Suprapubic skin (tissue), 4 donors: ENCODE measurements at places on chromosomes 2 and 18. TPM values are rescaled to one million over a fixed set of nuclear protein-coding genes. Genes with fewer than 3 reads are reported as not detected.

DNA sequence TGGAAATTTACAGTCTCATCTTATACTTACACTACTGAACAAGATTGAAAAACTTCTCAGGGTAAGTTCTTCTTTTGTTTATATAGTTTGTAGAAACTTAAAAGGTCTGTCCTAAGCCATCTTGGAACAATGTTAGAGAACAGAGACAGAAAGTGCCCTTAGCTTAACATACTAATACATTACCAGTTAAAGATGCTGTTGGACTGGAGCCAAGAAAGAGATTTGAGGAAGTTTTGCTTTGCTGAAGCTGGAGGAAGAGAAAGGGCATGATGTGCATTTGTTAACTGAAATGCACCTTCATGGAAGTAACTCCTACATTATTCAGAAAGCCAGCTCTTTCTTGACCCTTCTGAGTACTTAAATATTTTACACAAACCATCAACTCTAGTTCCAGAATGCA is 66.5 kb upstream of the TNFRSF11A start:
- no peak for DNase-seq

- peak; percentile 44 for DNase-seq
Observed at GRCh38 chr2:72026819-72027425, 120.7 kb downstream of the CYP26B1 start.

DNA sequence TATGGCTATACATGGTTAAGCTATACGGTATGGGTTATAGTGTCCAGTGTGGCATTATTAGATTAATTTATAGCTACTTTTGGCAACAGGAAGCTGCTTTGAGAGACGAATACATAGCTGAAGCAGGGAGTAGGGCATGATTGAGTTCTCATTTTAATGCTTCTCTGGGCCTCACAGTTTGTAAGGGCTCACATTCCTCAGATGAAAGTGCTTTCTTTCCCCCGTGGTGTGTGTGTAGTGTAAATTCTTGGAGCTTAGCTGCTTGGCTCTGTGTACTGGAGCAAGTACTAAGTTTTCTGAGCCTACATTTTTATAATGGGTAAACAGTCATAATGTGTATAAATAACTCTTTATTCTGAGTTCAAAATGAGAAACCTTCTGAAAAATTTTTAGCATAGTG is 173.7 kb downstream of the PTPRM start:
- no peak for DNase-seq

The NEU2 gene
- total RNA-seq, result 6.2 TPM

GRCh38 chr18:68640861-68641260 is 74.0 kb downstream of the TMX3 start:
- DNase-seq, result no peak

DNA sequence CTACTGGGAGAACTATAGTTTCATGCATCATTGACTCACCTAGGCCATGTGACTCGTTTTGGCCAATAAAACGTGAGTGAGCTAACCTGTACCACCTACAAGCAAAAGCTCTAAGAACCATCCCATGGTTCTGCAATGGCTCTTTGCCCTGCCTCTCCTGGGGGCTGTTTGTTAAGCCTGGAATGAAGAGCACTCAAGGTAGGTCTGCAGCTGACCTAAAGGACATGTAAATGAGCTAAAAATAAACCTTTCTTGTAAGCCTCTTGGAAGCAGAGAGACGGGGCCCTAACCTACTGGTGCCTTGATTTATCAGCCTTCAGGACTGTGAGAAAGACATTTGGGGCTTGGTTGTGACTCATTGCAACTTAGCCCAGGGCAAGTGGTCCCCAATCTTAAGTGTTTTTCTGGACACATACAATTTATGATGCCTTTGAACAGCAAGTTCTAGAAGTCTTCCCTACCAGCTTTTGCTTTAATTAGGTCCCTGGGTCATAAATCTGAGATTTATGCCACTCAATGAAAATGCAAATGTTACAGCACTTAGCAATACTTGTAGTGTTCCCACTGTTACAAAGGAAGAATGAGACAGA is 107.4 kb downstream of the OSBPL6 start:
- no peak for DNase-seq

DNA sequence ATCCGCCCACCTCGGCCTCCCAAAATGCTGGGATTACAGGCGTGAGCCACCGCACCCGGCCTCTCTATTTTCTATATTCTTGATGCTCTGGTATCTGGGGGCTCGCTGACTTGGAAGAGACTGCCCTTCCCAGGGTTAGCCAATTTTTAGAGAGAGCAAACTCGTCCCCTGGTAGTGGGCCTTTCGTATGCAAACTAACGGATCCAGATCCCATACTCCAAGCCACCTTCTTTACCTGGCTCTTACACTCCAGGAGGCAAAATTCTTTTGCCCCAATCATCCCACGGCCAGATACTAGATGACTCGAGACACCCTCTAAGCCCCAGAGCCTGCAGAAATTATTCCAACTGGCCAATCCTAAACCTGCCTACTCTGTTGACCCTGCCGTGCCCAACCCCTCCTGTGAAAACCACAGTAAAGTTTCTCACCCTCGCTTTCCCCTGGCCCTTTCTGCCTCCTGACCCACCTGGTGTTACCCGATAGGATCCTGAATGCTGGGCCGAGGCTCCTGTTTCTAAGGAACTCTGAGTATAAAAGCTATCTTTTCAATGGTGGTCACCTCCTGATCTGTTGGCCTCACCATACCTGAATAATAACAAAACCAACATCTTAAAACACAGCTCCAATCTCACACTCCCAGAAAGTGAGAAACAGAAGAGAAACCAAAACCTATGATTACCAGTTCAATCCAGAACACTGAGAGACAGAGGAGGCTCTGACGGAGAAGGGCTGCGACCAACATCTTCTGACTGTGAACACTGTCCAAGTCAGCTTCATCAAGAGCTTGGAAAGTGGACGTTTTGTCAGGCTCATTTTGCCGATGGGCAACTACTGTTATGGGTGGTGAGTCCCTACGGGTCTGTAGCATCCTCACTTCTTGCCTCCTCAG is 57.6 kb upstream of the ZNF532 start:
- no peak for DNase-seq

GRCh38 chr18:37604032-37604431 is 38.4 kb upstream of the CELF4 start:
- DNase-seq, result no peak

GRCh38 chr18:46071653-46072375 is at the start of gene PSTPIP2:
TSS of gene PSTPIP2 (minus strand) at chr18:46072260. CDS start at chr18:46072188, 72 bp downstream.
- DNase-seq, result peak; percentile 76

The DQX1 gene
- 6.5 TPM for total RNA-seq

The MARCO gene
- 9.1 TPM for total RNA-seq

The ITPRIPL1 gene
- 2.6 TPM for total RNA-seq

- peak; percentile 35 for DNase-seq
Observed at GRCh38 chr2:8633735-8634313, 48.0 kb upstream of the ID2 start.

- no peak for DNase-seq
Observed at GRCh38 chr2:69380072-69380917, 6.7 kb downstream of the GFPT1 start.

The CHST9 gene
- total RNA-seq, result 0.39 TPM

DNA sequence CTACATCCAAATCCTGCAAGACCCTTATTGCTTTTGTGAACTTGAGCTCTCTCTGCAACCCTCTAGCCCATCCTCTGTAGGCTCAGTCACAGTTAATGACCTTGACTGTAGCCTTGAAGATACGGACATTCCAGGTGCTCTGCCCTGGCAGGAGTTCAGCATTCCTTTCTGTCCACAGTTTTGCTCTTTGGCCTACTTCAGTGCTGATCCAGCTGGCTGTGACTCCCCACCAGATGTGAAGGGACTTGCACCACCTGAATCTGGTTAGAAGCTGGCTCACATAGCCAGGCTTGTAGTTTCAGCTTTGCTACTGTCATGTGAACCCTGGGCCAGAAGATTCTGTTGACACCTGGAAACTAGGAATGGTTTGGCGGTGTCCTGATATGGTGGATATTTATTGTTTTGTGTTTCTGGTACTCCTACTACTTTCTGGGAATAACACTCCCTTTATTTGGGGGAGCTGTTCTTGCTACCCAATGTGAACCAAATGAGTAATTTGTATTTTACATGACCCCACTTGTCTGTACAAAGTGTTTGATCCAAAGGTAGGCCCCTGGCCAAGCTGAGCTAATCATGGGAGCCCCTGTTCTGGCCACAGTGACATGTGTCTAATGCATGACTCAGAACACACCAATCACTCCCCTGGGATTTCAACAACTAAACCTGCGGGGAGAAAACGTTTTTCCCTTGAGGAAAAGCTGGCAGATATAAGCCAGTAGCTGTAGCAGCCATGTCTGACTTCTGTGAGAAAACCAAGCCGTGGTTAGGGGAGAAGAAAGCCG is 73.4 kb downstream of the CDCA7 start:
- no peak for DNase-seq

GRCh38 chr2:73292906-73293533 is 328 bp downstream of the EGR4 start:
- no peak for DNase-seq

The UPP2 gene
- total RNA-seq, result not detected

DNA sequence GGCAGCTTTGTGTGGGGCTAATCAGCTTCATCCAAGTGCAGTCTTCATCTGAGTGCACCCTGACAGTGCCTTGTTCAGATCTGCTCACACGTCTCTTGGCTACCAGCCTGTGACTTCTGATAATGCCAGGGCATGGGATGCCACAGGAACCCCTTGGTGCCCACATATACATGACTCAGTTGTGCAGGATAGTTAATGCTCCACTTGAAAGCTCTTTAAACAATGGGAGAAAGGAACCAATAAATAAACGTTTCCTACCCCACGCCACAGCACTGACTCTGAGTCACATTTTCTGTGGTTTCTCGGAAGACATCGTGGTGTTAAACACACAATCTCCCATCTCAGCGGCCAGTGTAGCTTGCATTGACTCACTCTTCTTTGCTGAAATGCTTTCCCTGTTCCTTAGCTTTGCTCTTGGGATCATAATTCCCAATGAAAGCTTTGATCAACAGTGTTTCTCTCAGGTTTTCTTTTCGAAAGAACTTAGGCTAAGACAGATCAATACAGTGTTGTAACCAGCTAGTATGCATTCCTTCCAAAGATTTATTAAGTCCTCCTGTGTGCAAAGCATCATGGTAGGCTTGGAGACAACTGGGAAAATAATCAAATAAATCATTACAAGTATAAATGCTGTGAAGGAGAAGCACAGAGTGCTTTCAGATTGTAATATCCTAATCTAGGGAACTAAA is 142.0 kb downstream of the COPS8 start:
- no peak for DNase-seq

The MROH2A gene
- total RNA-seq, result not detected

The HOXD12 gene
- not detected for total RNA-seq

DNA sequence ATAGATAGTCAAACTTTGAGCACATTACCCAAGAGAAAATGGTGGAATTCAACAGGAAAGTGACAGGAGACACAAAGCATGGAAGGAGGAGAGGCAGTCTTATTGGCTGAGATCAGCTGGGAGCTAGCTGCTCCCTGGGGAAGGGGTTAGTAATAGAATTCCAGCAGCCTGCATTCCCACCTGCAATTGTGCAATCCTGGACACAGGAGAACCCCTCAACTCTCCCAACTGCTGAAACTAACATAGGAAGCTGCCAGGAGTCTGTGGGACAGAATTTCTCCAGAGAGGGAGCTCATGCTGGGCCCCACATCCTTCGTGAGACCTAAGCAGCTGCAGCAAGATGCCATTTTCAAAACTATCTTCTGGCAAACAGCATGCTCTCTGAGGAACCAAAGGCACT is 69.8 kb upstream of the ACVR1C start:
- no peak for DNase-seq

DNA sequence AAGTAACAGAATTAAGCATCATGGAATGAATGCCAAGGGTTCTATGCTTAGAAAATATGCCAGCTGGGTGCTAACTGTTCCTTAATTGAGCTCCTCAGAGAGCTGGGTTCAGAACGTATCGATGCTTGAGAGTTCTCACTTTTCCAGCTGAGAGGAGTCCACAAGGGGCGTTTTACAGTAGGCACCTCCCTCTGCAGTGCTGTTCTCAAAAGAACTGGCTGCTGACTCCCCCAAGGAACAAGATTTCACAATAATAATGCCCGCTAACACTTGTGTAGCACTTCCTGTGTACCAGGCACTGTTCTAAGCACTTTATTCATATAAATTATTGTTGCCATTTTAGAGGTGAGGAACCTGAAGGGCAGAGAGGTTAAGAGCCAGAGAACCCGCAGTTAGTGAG is 18.1 kb upstream of the TMEM237 start:
- no peak for DNase-seq

DNA sequence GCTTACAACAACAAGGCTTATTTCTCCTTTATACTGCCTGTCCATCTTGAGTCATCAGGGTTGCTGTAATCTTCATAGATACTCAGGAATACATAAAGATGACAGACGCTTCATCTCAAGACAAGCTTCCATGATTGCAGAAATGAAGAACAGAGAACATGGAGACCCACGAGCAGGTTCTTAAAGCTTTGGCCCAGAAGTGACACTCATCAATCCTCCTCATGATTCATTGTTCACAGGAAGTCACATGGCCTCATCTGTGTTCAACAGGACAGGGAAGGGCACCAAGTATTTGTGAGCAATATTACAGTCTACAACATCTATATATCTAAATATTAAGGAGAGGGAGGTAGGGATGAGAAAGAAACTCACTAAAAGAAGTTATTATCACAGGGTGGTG is 36.5 kb upstream of the PGAP1 start:
- DNase-seq, result no peak

DNA sequence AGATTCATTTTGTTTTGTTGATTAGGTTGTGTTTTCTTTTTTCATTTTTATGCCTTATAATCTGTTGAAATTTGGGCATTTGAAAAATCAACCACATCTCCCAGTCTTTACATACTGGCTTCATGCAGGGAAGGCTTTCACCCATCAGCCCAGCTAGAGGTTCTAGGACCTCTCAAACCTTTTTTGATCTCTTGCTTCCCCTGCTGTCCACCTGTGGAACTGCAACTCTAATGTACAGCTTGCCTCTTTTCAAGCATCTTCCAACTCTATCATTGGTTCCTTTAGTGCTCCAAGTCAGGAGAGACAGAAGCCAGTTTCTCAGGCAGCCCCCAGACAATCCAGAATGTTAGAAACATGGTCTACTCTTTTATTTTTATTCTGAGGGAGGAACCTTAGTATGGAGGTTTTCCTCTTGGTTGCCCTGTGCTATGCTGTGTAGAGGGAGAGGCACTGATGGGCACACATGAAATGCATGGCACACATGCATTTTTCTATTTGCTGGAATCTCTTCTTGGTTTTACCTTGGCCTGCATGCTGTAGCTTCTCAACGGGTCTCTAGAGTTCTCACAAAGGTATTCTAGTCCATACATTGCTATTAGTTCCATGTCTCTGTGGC is 107.2 kb upstream of the L3MBTL4 start:
- no peak for DNase-seq

DNA sequence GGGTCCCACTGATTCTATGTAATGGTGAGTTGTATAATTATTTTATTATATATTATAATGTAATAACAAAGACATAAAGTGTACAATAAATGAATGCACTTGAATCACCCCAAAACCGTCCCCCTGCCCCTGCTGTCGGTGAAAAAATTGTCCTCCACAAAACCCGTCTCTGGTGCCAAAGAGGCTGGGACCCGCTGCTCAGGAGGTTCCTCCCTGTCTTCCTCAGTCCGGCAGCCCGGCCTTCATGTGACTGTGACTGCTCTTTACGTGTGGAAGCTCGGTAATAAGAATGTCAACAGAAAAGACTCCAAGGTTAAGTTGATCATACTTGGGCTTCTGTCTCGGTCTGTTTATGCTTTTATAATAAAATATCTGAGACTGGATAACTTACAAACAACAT is 32.7 kb upstream of the ADNP2 start:
- DNase-seq, result no peak

GRCh38 chr18:73901566-73901965 is 246.1 kb downstream of the FBXO15 start:
- no peak for DNase-seq
